ENCODE measurements at places on chromosomes 7 and 10.

DNA sequence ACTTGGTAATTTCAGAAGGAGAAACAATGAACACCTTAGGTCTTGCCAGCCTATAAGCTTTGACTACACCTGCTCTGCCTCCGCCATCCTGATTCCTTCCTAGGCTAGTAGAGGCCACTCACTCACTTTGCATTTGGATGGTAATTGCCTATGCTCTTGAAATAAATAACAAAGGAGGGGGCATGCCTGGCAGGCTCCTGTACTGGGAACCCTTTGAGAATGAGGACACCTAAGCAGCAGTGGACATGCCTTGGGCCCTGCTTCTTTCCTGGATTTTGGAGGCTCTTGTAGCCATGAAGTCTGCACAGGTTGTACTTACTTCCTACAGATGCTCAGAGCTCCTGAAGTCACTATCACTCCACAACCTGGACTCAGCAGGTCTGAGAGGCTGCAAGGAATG is 65.8 kb downstream of the BLNK start:
- no peak for DNase-seq

DNA sequence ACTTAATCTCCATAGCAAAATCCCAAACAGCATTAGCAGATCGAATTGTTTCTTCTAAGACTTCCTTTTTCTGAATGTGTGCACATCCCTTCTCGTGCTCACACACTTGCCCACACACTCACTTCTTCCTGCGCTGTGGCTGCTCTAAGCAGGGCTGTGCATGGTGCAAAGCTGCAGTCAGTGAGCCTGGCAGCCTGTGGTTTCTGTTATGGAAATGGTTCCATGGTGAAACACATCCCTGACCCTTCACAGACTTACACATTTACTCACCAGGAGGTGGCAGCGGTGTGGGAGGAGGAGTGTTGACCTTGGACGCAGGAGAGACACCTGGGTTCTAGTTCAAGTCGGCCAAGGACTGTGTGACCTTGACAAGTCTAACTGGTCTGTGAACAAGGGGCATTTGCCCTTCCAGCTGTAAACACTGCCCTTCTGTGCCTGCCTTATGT is 24.9 kb downstream of the MTURN start:
- DNase-seq = peak; percentile 57

GRCh38 chr10:127744956-127745355 is 8.0 kb downstream of the FOXI2 start:
- no peak for DNase-seq

- DNase-seq = peak; percentile 16
These were observed 28.9 kb downstream of the MGAM start for GRCh38 chr7:142024547-142024946.

DNA sequence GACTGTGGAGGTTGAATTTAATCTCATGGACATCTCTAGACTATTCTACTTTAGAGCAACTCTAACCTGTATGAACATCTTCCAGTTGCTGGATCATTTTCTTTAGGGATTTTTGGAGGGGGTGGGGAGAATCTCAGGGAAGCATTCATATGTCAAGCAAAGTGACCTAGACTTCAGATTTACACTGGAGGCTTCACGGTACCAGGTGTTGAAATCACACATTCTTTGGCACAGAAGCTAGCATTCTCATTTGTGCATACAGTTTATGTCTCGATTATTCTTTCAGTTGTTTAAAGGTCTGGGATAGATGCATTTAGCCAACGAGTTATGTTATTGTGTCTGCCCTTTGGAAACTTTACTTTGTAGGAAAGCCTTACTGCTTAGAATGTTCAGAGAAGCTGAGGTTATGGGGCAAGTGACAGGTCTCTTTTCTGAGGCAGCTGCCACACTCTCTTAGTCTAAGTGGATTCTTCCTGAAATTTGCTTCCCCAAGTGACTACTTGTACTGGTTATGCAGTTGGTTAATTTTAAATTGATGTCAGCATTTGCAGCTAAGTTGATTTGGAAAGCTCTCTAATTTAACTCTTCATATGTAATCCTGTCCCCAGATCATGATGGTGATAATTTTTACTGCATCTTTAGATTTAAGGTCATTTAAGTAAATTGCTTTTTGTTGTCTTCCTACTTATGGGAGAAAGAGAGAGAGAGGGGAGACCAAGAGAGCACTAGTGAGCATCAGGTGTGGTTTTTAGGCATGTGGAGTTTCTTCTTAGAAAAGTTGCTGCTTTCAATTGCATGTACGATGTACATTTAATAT is 153.8 kb downstream of the PRKG1 start:
- DNase-seq = no peak

DNA sequence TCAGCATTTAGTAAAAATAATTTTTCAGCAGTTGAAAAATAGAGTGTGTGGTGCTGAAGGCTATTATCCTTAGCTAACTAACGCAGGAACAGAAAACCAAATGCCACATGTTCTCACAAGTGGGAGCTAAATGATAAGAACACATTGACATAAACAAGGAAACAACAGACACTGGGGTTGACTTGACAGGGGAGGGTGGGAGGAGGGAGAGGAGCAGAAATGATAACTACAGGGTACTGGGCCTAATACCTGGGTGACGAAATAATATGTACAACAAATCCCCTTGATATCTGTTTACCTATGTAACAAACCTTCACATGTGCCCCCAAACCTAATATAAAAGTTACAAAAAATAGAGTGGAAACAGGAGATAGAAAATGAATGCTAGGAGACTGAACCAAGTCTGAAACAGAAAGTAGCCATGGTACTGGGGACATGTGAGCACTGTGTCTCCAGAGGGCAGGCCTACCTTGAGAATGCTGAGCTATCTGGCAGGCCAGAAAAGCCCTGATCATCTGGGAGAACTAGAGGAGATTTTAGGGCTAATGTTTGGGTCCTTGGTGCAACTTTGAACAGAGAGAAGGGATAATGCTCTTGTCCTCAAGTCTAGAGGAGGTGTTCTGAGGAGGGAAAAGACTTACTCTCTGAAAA is 4.7 kb upstream of the EFCAB10 start:
- DNase-seq = no peak

- no peak for DNase-seq
These were observed 33.6 kb downstream of the MEOX2 start for GRCh38 chr7:15652776-15653290.

GRCh38 chr7:6279341-6279740 is 6.9 kb upstream of the CYTH3 start:
- DNase-seq = no peak

- DNase-seq = no peak
These were observed 64.5 kb downstream of the MCMBP start for GRCh38 chr10:119807960-119808697.

GRCh38 chr7:95718577-95719410 is 53.6 kb upstream of the DYNC1I1 start:
- DNase-seq = no peak

Measured in DMS153 (cell line).